ENCODE measurements at places on chromosomes 2 and 18. TPM values are rescaled to one million over a fixed set of nuclear protein-coding genes. Genes with fewer than 3 reads are reported as not detected.

DNA sequence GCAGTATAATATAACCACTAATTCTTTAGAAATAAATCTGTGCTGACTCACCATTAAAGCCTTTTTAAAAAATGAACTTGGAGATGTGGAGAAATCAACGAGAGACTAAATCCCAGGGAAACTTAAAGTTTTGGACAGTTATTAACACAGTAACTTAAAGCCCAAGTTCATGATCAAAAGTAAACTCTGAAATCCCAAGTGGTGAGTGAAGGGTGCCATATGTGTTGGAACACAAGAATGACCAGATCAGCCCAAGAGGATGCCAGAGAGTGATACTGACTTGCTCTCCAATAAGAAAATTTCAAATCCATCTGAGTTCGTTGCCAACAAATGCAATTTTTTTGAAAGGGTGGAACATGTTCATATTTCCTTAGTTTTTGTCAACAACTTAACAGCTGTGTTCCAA is 838.1 kb upstream of the ACVR2A start:
- no peak for DNase-seq

- peak; percentile 58 for DNase-seq
Observed at GRCh38 chr2:71683070-71683469, 229.7 kb downstream of the DYSF start.

The LRRTM1 gene
- total RNA-seq, result not detected

GRCh38 chr2:133885847-133886246 is 317.6 kb upstream of the NCKAP5 start:
- DNase-seq, result no peak

GRCh38 chr2:171615069-171615468 is 72.2 kb upstream of the DYNC1I2 start:
- DNase-seq, result no peak

DNA sequence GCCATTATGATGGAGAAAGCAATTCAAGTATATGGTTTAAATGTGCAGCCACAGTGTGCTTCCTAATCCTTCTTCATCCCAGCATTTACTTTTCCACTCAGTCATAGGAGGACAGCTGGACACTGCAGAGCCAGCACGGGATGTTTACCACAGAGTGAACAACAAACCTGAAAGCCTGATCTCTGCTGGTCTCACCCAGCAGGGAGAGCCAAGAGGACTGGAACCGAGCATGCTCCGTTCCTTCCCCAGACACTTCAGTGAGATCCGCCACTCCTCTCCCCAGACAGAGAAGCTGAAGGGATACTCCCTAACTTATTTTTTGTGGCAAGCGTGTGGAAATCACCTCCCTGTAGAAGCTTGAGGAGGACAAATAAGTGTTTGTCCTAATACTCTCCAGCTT is 23.2 kb upstream of the GORASP2 start:
- no peak for DNase-seq

GRCh38 chr2:201680743-201681142 is 17.7 kb downstream of the MPP4 start:
- DNase-seq, result no peak
